T-helper 2 cell (primary cell): ENCODE measurements at places on chromosomes 5 and 9.

GRCh38 chr5:544675-545355 is 20.6 kb upstream of the SLC9A3 start:
- DNase-seq, result no peak

DNA sequence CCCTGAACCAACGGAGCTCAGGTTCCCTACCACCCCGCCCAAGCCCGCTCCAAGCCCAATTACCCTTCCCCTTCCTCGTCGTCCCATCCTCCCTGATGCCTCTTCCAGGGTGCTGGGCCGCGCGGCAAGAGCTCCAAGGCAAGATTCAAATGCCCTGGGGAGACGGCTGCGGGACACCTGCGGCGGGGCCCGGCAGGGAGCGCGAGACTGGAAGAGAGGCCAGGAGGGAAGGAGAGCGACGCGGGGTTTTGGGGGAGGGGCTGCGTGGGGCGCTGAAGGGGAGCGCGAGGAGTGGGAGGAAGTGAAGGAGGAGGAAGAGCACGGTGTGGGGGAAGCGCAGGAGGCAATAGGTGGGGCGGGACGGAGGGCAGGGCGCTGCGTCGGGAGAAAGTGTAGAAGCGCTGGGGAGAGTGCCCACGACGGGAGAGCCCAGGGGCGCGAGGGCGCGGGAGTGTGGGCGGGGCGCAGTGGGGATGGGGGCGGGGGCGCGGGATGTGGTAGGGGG is 975 bp upstream of the NXNL2 start:
- no peak for DNase-seq

DNA sequence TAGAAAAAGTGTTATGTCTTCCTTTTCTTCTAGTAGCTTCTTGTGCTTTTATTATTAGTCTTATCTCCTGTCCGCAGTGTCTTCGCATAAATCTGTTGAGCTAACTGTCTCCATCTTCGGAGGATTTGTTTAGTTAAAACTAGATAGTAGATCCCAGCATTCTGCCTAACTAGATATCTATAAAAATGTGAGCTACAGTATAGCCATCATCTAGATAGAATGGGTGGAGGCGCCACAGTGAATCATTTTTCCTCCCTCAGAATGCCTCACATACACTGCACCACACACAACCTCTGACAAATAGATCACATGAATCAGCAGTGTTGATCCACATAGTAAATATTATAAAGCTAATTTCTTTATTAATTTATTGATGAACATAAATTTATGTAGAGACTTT is 220.3 kb upstream of the GAS1 start:
- DNase-seq, result no peak

GRCh38 chr9:99026956-99027298 is 78.0 kb upstream of the TGFBR1 start:
- no peak for DNase-seq

- DNase-seq, result no peak
Measured at GRCh38 chr5:89230178-89230577, 347.2 kb upstream of the MEF2C start.

DNA sequence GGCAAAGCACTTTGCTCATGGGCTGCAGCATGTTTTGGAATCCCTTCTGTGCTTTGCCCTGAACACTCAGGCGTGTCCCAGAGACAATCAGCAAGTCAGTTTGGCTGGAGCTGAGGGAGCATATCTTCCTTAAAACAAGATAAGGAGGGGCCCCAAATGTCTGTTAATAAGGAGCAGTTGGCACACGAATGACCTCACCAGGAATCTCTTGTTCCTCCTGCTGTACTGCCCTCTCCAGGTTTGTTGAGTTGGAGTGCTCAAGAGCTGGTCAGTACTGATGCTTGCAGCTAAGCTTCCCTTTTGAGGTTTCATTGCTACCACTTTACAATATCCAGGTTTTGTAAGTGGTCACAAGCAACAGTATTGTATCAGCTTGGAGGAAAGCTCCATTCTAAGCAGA is 101.3 kb upstream of the EGFLAM start:
- no peak for DNase-seq

DNA sequence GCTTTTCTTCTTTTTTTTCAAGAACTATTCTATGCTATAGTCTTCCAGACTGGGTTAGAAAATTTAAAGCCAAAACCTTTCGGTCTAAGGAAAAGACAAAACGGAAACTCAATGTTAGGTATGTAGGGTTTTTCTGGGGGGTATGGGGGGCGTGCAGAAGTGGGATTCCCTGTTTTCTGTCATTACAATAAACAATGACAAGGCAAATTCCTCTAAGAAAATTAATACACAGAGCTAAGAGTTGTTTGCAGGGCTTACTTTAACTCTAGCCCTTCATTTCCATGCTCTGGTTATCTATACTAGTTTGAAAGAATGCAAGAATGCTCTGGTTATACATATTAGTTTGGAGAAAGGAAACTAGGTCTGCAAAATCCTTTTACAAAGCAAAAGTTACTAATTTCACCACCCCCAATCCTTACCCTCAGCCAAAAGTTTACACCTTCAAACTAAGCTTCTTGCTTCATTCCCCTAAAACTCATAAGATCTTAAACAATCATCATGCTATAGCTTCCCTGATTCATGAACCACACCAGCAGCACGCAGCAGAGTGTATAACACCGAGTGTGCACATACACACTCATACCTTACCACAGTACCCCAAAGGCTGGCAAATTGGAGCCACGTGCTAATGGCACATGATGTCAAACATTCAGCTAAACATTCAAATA is 89.1 kb upstream of the NR5A1 start:
- DNase-seq, result no peak

DNA sequence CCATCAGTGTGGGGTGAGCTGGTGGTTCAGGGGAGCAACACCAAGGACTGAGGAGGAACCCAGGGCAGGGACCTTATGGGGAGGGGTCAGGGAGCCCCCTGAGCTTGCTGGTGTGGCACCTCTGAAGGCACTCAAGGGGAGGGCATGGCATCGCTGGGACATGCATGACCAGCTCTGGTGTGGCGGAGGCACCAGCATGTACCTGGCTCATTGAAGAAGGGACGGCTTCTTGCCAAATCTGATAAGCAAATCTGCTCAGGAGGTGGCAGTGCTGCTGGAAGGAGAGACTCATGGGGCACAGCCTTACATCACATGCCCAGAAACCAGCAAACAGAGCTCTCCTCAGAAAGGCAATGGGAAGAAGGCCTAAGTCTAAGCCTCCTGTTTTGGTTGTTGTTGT is 421.8 kb downstream of the SEMA5A start:
- no peak for DNase-seq

DNA sequence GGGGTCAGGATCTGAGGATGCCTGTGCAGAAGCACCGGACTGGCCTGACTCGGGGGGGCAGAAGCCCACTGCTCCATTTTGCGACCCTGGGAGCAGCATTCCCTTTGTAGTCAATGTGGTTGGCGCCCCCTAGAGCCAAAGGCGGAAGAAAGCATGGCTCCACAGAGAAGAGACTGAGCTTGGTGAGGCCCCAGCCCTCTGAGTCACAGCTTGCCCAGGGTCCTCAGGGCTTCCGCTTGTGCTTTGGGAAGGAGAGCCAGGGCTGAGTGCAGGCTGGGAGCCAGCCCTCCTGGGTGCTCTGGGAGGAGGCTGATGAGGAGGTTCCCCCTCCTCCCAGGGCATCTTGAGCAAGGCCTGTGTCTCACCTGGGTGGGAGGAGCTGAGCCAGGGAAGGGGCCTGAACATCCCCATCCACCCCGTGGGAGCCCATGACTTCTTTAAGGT is 5.5 kb upstream of the AQP3 start:
- peak; percentile 22 for DNase-seq

DNA sequence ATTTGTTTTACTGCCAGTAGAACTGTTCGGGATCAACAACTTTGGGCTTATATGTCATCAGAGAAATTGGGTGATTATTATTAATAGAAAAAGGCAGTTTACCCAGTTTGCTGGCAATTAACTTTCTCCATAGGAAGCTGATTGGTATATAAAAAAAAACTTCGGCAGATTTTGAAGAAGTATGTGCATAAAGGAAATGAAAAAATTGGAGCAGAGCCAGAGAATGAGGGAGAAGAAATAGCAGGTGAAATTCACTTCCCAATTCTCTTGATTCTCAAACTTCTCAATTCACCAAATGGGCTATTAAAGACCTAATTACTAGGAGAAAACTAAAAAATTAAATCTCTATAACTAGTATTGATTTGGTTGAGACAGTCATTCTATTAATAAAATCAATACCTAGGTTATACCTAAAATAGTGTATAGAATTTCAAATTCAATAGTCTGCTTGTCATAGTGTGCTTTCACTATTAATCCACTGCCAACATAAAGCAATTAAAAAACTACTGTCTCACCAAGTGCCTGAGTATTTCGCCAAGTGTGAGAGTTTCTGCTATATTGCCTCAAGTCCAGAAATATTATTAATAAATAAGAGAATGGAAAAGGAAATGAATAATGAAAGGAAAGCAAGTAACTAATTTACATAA is 47.5 kb downstream of the STX17 start:
- no peak for DNase-seq

- DNase-seq, result no peak
Measured at GRCh38 chr9:97411440-97411788, 482 bp upstream of the TDRD7 start.

DNA sequence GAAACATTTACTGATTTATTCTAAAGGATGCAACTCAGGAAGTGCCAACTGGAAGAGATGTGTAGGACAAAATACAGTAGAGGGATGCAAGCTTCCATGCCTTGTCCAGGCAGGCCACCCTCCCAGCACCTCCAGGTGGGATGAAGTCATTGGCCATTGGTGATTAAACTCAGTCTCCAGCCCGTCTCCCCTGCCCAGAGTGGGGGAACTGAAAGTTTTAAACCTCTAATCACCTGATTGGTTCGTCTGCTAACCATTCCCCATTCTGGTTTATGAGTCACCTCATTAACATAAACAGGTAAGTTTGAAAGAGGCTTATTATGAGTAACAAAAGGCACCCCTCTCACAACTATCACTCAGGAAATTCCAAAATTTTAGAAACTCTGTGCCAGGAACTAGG is 8.1 kb downstream of the TNFAIP8 start:
- DNase-seq, result no peak

GRCh38 chr5:72347801-72348308 is 27.7 kb downstream of the PTCD2 start:
- DNase-seq, result no peak

DNA sequence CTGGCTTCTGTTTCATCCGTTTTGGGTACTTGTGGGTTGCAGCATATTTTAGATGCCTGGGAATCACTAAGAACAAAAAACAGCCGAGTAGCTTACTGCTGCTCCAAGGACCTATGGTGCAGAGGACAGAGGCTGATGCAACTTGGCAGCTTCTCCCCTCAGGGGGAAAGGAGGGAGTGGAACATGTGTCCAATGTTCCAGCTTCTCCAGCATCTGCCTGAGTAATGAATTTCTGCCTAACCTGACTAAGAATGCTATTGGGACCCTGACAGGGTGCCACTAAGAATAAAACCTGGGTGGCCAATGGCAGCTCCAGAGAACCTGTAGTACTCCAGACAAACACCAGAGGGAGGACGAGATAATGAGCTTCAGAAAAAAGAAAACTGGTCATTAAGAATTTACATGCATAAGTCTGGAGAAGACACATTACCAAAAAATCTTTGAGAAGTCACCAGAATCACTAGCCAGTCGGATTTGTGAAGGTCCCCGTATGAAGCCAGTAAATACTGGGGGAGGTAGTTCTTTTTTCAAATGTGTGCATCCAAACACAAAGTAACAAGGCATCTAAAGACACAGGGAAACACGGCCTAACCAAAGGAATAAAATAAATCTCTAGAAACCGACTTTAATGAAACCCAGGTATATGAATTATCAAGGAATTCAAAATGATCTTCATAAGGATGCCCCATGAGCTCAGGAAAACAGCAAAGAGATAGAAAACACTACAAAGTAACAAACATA is 293.5 kb downstream of the HINT1 start:
- DNase-seq, result no peak

- DNase-seq, result peak; percentile 82
Measured at GRCh38 chr5:69334793-69335268, 2.2 kb upstream of the CCDC125 start.

- DNase-seq, result peak; percentile 48
Measured at GRCh38 chr9:107174441-107174840, 108.6 kb upstream of the RAD23B start.

DNA sequence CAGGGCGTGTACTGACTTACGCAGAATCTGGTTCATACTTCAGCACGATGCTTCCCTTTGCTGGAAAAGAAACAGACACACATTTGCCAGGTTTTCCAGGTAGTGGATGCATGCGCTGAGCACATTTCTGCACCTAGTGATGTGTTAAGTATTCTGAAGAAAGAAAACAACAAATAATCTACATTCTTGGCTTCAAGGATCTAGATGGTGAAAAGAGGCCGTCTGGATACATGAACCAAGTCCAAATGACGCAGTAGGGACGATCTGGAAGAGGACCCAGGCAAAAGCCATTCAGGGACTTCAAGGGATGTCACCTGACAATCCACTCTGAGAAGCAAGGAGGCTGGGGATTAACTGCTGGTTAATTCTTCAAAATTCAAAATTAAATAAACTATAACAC is 30.4 kb downstream of the NSUN2 start:
- DNase-seq, result no peak

DNA sequence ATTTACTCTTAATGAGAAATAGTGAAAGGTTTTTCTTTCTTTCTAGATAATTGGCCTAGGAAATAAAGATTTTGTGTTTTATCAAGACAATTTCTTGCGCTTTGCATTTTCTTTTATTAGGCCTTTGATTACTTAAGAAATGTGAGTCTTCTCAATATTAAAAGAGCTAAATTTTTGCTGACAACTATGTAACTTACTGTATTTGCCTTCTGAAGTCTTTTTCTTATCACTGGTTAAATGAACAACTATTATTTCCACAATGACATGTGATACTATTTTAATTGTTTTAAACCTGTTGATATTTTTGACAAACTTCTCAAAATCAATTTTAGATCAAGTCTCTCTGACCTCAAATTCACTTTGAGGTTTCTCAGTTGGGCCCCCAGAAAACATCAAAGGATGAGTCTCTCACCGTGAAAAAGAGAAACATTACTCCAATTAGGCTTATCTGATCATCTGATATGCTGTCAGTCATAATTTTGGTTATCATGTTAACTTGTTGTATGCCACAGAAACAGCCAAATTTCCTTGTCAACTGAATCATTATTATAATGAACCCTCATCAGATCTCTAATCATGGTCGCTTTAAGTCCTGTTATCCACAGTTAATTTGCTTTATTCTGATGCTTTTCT is 48.8 kb downstream of the RAPGEF1 start:
- peak; percentile 47 for DNase-seq

- DNase-seq, result no peak
Measured at GRCh38 chr5:169768416-169768815, 131.3 kb downstream of the DOCK2 start.

GRCh38 chr5:135578305-135578684 is 496 bp downstream of the CXCL14 start:
- no peak for DNase-seq

GRCh38 chr5:73095564-73096238 is 24.7 kb upstream of the TMEM171 start:
- DNase-seq, result no peak

GRCh38 chr5:176944268-176944667 is 45.1 kb upstream of the HK3 start:
- no peak for DNase-seq

- no peak for DNase-seq
Measured at GRCh38 chr9:135050072-135050990, 37.1 kb upstream of the OLFM1 start.

GRCh38 chr9:83620841-83621636 is 1.9 kb upstream of the IDNK start:
- peak; percentile 16 for DNase-seq

- no peak for DNase-seq
Measured at GRCh38 chr5:94469894-94470329, 148.5 kb downstream of the KIAA0825 start.

GRCh38 chr5:146796911-146797310 is 81.6 kb downstream of the PPP2R2B start:
- DNase-seq, result no peak

- no peak for DNase-seq
Measured at GRCh38 chr9:73595036-73595545, 443.4 kb downstream of the ANXA1 start.
